ENCODE measurements at places on chromosomes 13 and 19.

GRCh38 chr13:114024603-114025404 is 50.9 kb upstream of the C13orf46 start:
- DNase-seq: no peak

DNA sequence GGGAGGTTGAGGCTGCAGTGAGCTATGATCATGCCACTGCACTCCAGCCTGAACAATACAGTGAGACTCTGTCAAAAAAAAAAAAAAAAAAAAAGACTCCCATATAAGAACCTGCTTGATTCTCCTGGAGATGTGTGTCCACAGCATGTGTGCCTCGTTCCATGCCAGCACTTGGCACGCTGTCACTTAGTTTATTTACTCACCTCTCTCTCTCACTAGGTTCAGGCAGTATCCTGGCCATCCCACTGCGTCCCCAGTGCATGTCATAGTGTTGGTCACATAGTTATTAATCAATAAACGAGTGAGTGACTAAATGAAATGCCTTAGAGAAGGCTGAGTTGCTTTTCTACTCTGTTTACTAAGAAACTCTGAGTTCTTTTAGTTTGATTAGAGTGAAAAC is 79.1 kb upstream of the GPR12 start:
- DNase-seq: no peak

DNA sequence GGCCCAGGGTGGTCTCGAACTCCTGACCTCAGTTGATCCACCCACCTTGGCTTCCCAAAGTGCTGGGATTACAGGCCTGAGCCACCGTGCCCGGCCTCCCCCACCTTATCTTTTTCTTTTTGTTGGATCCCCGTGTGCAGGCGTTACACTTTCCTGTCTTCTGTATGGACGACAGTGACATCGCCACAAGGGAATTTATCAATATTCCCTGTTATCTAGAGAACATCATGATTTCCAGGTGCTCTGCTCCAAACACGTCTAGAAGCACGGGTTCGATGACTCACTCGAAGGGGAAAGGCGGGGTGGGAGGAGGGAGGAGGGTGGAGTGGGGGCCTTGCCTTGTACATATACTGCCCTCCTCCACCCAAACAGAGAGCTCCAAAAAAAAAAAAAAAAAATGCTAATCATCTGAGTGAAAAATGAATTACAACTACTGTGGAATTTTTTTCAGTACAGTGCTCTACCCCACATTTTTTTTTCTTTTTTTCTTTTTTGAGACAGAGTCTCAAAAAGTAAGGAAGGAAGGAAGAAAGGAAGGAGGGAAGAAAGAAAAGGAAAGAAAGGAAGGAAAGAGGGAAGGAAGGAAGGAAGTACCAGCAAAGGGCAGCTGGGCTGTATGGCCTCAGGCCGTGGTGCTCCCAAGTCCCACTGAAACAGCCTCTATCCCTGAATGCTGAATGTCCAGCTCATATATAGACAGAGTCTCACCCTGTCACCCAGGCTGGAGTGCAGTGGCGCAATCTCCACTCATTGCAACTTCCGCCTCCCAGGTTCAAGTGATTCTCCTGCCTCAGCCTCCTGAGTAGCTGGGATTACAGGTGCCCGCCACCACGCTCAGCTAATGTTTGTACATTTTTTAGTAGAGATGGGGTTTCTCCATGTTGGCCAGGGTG is 36.8 kb downstream of the INSR start:
- no peak for DNase-seq

GRCh38 chr13:88000787-88001186 is 329.6 kb downstream of the SLITRK5 start:
- no peak for DNase-seq

GRCh38 chr19:6127716-6128335 is 7.6 kb upstream of the ACSBG2 start:
- no peak for DNase-seq

GRCh38 chr13:68057836-68058235 is 827.7 kb upstream of the PCDH9 start:
- no peak for DNase-seq

DNA sequence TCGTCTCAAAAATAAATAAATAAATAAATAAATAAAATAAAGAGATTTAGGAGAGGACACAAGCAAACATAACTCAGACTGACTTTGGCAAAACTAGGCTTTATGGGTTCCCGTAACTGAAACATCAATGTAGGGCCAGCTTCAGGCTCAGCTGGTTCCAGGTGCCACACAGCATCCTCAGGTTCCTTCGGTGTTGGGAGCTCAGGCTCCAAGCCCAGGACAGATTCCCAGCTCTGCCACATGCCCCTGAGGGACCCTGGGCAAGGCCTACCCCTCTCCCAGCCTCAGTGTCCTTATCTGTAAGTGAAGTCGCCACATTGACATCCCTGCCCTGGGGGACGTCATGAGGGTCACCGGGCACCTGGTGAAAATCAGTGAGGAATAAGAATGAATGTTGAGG is 18.7 kb downstream of the MISP start:
- no peak for DNase-seq

- no peak for DNase-seq
Observed at GRCh38 chr13:73865027-73865426, 269.2 kb downstream of the KLF12 start.

DNA sequence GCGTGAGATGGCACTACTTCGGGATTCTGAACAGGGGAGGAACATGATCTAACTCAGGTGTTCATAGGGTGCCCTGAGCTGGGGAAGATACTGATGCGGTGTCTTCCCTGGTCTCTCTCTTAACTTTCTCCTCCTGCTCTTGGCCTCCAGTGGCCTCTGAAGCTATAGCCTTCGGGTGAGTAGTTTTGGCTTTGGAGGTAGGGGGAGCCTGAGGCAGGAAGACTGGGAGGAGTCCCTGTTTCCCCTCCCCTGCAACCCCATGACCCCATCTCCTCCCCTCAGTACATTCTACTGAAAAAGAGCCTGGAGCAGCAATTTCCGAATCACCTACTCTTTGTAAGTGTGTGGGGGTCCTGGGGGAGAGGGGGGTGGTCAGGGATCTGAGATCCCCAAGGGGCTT is 3.5 kb downstream of the SELENOV start:
- DNase-seq: no peak

- DNase-seq: no peak
Observed at GRCh38 chr19:30449673-30450072, 77.5 kb downstream of the ZNF536 start.

DNA sequence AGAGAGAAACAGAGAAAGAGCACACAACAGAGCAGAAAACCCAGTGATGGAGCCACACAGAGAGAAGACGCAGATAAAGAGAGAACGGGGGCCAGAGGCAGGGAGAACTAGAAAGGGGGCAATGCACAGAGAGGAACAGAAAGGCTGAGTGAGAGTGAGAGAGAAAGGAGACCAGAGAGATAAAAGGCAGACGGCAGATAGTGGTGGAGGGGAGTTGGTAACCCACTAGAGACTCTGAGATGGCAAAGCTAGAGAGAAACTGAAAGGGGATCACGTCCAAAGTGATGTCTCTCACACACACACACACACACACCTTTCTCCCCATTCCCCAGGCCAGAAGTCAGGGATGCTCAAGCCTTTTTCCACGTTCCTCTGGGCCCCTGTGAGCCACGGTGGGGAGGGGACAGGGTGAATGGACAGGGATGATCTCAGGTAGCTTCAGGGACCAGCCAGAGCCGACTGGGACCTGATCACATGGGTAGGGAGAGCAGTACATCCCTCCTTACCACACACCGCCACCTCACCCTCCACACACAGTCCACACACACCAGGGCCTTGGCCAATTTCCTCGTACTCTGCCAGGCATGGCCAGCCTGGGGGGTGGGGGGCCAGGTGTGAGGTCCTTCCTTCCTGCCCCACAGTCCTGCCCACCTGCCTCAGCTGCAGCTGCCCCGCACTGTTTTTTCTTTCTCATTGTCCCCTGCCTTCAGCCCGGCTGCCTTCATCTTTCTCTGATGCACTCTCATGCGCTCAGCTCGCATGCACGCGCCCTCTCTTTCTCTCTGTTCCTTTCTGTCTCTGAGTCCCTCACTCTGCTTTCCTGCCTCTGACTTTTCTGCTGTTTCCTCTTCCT is 22.5 kb upstream of the POU2F2 start:
- DNase-seq: no peak

GRCh38 chr13:45198924-45199323 is 1.9 kb downstream of the KCTD4 start:
- DNase-seq: no peak

GRCh38 chr13:44276061-44276460 is 97.6 kb upstream of the SERP2 start:
- no peak for DNase-seq

DNA sequence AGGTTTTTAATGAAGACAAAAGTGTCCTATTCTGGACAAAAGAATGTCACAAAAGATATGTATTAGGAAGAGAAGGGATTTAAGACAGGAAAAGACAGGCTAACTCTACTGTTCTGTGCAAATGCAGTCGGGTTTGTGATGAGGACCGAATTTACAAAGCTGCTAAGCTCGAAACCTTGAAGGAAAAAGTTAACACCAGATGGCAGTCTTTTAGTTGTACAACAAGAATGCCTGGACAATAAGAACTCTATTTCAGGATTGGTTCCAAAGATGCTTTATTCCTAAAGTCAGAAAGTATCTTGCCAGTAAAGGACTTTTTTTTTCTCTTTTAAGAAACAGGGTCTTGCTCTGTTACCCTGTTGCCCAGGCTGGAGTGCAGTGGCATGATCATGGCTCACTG is 51.1 kb downstream of the HS6ST3 start:
- no peak for DNase-seq

DNA sequence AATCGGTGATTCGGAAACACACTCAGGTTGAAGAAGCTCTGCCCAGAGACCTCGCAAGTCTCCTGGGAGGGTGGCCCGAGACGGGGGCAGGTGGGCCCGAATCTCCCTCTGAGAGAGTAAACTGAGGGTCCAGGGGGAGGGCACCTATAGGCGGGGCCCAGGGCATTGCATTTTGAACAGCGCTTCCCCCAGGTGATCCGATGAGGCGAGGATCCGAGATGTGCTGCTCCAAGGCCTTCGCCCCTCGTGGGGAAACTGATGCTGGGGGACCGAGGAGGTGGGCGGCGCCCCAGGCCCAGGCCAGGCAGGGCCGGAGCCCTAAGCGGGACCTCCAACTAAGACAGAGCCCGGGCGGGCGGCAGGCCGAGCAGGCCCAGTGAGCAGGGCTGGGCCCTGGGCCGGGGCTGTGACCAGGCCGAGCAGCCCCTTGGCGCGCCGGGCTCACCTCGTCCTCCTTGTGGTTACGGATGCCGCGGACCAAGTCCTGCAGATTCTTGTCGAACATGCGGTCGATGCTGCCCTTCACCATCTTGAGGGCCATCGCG is 500 bp downstream of the AP3D1 start:
- no peak for DNase-seq

GRCh38 chr13:113142876-113143275 is 15.6 kb upstream of the PROZ start:
- DNase-seq: no peak

All from RCC 7860 (cell line).